ENCODE measurements at places on chromosomes 13 and 19.
A peak's percentile ranks its signal among the peaks of the same experiment; 100 is the strongest.

DNA sequence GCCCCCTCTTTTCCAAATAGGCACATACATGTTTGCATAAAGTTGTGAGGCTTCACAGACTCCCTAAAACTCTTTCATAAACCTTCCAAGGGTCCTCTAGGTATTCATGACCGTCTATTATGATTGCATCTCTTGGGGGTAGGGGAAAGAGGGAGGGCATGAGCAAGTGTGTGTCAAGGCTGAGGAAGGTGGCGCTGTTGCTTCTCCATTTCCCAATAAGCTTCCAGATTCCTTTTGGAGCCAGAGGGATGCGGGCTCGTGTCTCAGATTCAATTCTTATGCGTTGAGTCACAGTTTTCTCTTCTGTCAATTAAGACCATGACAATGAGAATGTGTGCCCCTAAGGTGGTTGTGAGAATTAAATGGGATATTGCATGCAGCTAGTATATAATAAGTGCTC lies 51.0 kb upstream of the CYP2A7 start:
- DNase-seq: no peak

GRCh38 chr13:111245576-111246384 lies 74.7 kb upstream of the TEX29 start:
- no peak for DNase-seq

DNA sequence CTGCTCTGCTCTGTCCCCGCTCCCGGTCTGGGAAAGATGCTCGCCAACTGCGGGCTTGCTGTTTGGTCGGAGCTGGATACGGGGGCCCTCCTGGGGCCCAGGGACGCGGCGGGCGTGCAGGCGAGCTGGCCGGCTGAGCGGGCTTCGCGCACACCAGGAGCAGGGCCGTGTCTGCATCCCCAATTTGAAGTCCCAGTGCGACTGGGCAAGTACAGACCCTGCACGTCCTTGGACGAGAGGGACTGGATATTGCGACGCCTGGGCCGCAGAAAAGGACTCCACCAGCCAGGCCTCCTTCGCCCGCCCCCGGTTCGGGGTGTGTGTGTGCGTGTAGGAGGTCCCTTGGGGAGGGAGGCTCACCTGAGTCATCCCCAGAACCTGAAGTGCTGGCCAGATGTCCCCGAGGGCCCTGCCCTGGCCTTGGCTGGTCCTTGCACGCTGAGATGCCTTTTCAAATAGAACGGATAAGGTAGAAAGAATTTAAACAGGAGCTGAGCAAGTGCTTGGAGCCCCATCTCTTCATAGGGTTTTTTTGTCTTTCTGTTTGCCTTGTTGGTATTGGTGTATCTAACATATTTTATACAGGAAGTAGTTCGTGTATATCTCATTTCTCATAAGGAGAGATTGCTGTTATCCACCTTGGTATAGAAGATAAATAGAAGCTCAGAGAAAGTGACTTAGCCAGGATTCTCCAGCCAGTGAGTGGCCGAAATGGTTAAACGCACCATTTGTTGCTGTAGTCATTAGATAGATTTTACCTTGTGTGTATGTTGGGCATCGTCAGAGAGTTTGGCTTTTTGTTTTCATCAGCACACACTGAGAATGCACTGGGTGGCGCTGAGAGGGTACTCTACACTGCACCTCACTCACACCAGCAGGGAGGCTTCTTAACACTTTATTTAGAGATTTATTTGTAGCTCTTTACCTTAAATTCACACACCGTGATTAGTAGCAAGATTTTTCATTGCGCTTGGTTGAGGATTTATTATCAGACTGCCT lies 1.1 kb downstream of the NAXD start:
- peak; percentile 6 for DNase-seq

GRCh38 chr19:35379992-35380391 lies 9.1 kb downstream of the GPR42 start:
- no peak for DNase-seq

DNA sequence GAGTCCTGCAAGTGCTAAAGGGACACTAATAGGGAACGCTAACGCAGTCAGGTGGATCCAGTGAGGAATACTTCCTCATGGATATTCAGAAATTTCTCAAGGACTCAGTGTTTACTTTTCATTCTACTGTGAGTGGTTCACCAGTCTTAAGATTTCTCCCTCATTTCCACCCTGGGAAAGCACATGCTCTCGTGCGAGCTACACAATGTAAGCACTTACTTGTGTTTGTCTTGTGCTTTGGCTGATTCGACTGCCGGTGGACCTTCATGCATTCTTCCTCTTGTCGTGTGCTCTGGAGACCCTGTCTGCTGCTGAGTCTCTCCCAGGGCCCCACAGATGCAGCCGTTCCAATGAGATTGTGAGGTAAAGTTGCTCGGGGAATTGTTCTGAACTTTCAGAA lies 180.1 kb downstream of the NUFIP1 start:
- DNase-seq: no peak

DNA sequence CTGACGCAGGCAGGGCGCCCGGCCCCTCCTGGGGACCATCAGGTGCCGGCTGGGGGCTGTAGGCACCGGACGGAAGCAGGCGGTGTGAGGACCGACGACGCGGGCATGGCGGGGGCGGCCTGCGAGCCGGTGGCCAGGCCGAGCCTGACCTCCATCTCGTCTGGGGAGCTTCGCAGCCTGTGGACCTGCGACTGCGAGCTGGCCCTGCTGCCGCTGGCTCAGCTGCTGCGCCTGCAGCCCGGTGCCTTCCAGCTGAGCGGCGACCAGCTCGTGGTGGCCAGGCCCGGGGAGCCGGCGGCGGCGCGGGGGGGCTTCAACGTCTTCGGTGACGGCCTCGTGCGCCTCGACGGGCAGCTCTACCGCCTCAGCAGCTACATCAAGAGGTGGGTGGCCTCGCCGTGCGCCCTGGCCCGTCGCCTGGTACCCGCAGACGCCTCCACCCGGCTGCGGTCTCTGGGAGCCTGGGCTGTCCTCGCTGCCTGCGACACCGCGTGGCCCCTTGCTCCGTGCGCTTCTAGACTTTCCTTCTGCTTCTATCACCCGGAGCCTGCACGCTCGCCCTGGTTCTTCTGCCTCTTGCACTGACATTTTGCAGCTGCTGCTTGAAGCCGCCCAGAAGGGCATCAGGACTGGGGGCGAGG lies 460 bp downstream of the MEDAG start:
- DNase-seq: no peak

- DNase-seq: no peak
Observed at GRCh38 chr13:51865838-51866237, 4.1 kb downstream of the CCDC70 start.

- no peak for DNase-seq
Observed at GRCh38 chr13:20671789-20672188, 31.7 kb upstream of the IL17D start.

DNA sequence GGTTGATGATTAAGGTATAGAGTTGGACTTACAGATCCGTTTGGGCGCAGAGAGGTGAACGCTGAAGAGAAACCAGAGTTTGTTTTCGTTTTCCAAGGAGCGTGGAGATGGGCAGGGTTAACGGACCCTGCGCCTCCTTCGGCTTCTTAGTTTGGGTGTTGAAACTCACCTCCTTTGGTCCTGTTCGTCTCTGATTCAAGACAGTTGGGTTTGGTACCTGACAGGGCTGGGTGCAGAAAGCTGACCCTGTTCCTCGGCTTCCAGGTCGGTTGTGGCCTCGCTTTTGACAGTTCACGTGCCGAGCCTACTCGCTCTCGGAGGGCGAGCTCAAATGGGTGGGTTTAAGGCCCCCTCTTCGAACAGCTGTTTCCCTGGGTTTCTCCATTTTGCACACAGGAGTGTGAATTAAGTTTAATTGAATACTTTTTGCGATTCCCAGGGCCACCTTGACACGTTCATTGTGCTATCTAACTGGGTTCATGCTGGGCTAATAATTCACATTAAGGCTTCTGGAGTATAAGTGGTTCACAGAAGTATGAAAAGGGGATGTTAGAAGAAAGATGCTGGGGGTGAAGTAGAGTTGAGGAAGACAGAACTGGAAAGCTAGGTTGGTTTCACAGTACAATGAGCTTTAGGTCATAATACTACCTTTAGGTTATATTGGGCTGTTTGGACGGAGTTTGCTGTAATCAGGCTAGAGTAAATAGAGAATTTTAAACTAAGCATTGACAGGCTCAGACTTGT lies 638 bp downstream of the USPL1 start:
- DNase-seq: no peak

DNA sequence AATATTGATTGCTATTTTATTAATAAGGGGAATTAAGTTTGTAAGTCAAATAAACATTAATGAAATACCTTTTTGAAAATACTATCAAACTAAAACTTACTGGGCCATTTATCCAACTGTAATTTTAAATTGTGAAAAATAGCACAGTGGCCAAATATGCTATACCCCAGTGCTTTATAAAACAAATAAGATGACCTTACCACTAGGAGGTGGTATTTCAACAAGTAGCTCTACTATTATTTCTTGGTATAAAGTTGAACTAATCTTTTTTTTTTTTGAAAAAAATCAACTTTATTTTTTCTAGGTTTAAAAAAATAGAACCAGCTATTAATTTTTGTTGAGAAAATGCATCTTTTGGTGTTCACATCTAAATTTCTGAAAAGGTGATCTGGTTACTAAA lies 14.7 kb downstream of the LACC1 start:
- no peak for DNase-seq

DNA sequence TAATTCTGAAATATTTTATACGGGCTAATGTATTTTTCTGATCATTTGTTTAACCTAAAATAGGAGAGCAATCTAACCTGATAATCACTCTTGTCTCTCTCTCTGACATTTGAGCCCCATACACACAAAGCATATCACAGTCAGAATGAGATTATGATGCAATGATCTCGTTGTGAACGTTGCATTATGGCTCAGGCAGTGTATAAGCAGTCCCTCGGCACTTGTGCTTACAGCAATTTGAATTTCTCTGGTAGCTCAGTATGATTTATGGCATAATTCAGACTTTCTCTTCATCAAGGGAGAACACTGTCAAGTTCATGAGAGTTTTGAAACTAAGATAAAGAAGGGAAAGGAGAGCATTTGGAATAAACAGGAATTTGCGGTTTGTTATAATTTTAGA lies 256.1 kb downstream of the DACH1 start:
- no peak for DNase-seq

DNA sequence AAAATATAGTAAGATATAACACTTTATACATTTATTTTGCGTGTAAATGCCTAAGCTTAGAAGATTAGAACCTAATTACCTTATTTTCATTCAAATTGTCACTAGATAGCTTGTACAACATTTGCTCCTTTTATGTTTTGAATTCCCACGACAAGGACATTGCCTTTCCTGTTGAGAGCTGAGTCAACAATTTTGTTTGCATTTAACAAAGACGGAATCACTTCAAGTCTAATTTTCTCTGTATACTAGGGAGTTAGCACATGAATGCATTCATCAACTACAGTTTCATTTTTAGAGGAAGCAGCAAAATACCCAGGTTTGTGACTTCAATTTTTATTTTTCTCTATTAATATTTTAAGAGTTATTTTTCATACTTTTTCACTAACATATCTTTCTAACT lies 48.7 kb upstream of the PCCA start:
- DNase-seq: no peak

DNA sequence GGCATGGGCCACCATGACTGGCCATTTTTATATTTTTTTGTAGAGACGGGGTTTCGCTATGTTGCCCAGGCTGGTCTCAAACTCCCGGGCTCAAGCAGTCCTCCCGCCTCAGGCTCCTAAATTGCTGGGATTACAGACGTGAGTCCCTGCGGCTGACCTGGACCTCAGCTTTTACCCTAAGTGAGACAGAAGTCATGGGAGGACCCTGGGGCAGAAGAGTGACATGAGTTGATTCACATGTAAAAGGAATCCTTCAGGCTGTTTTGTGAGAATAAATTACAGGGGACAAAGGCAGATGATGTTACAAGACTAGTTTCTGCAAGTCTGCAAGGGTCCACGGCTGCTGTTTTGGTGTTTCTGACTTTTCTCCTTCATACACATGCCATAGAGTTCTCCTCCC lies 2.6 kb upstream of the BCAM start:
- no peak for DNase-seq

- no peak for DNase-seq
Observed at GRCh38 chr13:97140611-97141010, 81.5 kb upstream of the MBNL2 start.

DNA sequence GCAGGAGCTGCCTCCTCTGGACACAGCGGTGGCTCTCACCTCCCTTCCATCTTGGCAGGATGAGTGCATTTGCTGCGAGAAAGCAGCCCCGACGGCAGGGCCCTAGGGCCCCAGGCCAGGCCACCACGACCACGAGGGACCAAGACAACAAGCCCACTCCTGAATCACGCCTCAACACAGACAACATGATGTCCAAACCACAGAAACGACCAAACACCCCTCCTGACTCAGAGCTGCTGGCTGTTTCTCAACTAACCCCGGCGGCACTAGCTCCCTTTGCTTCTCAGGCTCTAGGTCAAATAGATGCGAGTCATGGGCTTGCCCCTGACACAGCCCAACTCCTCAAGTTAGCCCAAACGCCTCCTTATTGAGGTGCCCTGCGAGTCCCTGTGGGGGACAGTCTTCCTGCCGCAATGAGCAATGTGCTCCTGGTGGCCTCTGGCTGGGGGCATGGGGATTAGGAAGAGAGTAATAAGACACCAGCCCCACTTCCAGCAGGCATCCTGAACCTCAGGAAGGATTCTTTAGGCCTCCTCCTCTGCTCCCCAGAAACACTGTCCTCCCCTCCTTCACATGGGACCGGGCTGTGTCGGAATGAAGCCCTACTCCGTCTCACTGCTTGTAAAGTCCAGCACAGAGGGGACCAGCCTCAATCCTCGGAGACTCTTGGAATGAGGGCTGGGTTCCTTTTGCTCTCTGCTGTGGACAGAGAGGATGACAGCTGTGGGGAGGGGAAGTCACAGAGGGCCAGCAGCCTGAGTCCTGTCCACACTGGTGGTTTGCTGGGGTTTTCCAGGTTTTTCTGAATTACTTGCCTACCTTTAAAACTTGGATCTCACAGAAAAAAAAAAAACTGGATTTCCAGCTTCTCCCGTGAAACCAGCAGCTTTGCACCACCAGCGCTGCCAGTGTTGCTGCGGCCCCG lies 6.9 kb upstream of the ATF5 start:
- peak; percentile 46 for DNase-seq

DNA sequence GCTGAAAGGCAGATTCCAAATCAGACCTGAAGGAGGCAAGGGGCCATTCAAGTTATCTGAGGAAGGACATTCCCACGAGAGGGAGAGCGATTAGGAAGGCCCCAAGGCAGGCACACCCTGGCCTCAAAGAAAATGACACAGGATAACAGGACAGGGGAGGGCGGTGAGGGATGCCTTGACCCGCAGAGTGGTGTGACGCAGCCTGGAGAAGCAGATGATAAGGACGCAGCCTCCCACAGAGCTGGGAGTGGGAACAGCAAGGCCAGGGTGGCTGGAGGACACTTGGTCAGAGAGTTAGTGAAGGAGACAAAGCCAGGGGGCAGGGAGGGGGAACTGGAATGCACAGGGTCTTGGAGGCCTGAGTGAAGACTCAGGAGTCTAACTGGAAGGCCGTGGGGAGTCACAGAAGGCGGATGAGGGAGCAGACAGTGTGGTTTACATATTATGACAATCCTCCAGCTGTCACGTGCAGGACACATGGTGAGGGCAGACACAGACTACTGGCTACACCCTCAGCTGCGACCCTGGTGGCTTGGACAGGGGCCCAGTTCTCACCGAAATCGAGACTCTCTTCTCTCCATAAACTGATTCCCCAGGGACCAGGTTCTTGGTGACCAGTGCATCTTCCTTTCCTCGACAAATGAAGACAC lies 5.8 kb upstream of the DYRK1B start:
- DNase-seq: no peak

- no peak for DNase-seq
Observed at GRCh38 chr19:14530005-14530348, 583 bp downstream of the TECR start.
